ENCODE measurements at places on chromosomes 5 and 9.

- no peak for DNase-seq
- no peak overlapping the region for H3K27ac ChIP-seq
- H3K36me3 ChIP-seq: no peaks in the 10 kb centered on the region
- no peaks in the 10 kb centered on the region for H3K27me3 ChIP-seq
- H3K4me3 ChIP-seq: no peak overlapping the region
- no peaks in the 10 kb centered on the region for H3K4me1 ChIP-seq
Observed at GRCh38 chr5:180139731-180140055, 68.1 kb upstream of the RNF130 start.

GRCh38 chr9:104961701-104962359 lies 33.9 kb upstream of the ABCA1 start:
- no peak overlapping the region for H3K4me3 ChIP-seq
- no peaks in the 10 kb centered on the region for H3K27me3 ChIP-seq
- H3K36me3 ChIP-seq: no peaks in the 10 kb centered on the region
- H3K27ac ChIP-seq: no peak overlapping the region

DNA sequence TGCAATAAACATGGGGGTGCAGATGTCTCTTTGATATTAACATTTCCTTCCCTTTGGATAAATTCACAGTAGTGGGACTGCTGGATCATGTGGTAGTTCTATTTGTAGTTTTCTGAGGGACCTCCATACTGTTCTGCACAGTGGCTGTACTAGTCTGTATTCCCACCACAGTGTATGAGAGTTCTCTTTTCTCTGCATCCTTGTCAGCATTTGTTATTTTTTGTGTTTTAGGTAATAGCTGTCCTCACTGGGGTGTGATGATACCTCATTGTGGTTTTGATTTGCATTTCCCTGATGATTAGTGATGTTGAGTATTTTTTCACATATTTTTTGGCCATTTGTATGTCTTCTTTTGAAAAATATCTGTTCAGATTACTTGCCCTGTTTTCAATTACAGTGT lies 562.5 kb downstream of the CSNK1G3 start:
- no peaks in the 10 kb centered on the region for H3K4me1 ChIP-seq
- DNase-seq: no peak
- no peak overlapping the region for H3K27ac ChIP-seq
- H3K36me3 ChIP-seq: no peaks in the 10 kb centered on the region
- H3K4me3 ChIP-seq: no peak overlapping the region

GRCh38 chr5:60687927-60688720 lies 11.8 kb downstream of the DEPDC1B start:
- H3K4me3 ChIP-seq: no peak overlapping the region
- H3K36me3 ChIP-seq: no peaks in the 10 kb centered on the region
- no peak overlapping the region for H3K27ac ChIP-seq
- no peak for DNase-seq
- H3K27me3 ChIP-seq: no peaks in the 10 kb centered on the region
- H3K4me1 ChIP-seq: no peaks in the 10 kb centered on the region

GRCh38 chr5:20636686-20637085 lies 648.7 kb upstream of the CDH18 start:
- H3K27me3 ChIP-seq: no peaks in the 10 kb centered on the region
- no peak overlapping the region for H3K27ac ChIP-seq
- no peaks in the 10 kb centered on the region for H3K4me1 ChIP-seq
- H3K36me3 ChIP-seq: no peaks in the 10 kb centered on the region
- H3K4me3 ChIP-seq: no peak overlapping the region

DNA sequence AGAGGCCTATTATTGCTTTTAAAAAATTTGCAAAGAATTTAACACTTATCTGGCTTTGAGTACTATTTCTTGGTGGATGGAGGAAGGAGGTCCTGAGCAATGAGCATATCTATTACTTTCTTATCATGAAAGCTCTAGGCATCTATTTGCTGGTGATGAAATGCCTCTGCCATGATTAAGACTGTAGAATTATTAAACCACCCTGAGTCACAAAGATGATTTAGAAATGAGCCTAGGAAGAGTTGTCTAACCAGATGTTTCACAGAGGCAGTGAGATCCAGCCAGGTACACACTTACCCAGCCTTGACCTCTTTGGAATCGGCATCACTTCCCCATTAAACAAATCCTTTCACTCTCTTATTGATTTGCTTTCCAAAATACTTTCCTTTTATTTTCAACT lies 304.4 kb upstream of the KIF2A start:
- DNase-seq: no peak
- H3K4me1 ChIP-seq: no peaks in the 10 kb centered on the region
- no peaks in the 10 kb centered on the region for H3K36me3 ChIP-seq
- H3K4me3 ChIP-seq: no peak overlapping the region
- H3K27me3 ChIP-seq: no peaks in the 10 kb centered on the region

- H3K27me3 ChIP-seq: no peaks in the 10 kb centered on the region
- no peak overlapping the region for H3K4me3 ChIP-seq
- H3K4me1 ChIP-seq: no peaks in the 10 kb centered on the region
- no peak overlapping the region for H3K27ac ChIP-seq
Observed at GRCh38 chr9:21432672-21433425, 7.4 kb upstream of the IFNA1 start.

DNA sequence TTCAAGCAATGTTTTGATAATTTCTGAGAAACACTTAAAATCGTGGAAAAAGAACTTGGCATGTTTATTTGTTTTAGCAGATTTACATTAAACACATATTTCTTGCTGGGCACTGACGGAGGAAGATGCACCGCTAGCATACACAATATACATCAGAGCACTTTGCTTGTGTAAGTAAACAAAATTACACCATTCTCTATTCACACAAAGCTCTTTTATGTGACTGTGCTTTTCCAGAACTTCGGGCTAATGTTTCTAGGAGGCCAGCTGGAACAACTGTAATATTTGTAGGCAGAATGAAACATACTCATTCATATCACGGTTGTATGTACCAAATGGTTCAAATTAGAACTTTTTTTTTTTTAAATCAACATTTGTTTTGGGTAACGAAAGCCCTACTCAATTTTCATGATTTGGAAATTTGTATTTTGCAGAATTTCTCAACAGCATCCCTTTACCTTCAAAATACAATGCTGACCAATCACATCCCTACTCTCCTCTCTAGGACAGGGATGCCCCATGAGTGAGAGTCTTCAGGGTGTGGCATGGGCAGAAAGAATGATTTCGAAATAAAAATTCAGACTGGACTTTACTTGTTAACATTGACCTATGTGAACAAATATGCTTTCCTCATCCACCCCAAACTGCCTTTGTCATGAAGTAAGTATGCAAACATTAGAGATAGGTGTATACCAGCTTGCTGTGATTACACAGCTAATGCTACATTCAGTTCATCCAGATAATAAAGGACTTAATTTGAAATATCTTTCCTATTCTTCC lies 425.1 kb downstream of the BNC2 start:
- no peak for DNase-seq
- no peaks in the 10 kb centered on the region for H3K27me3 ChIP-seq
- H3K36me3 ChIP-seq: no peaks in the 10 kb centered on the region
- H3K4me3 ChIP-seq: no peak overlapping the region

- H3K27ac ChIP-seq: no peak overlapping the region
- H3K27me3 ChIP-seq: no peaks in the 10 kb centered on the region
- H3K4me1 ChIP-seq: no peaks in the 10 kb centered on the region
- no peaks in the 10 kb centered on the region for H3K36me3 ChIP-seq
Observed at GRCh38 chr9:23586906-23587305, 239.1 kb downstream of the ELAVL2 start.

DNA sequence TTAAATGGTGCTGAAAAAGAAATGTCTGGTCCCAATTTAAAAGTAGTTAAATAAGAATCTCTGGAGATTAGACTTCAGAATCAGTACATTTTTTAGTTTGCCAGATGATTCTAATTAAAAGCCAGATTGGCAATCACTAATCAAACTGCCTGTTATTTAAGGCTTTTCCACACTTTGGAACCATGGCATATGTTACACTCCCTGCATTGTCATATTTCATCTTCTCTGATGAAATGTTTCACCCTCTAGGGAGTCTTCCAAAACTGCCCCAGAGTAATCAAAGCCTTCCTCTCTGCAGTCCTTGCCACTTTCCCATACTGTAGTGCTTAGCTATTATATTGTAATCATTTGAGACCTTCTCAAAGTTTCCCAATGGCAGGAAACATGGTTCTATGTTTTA lies 17.5 kb upstream of the OR13C9 start:
- no peaks in the 10 kb centered on the region for H3K4me1 ChIP-seq
- no peaks in the 10 kb centered on the region for H3K36me3 ChIP-seq
- H3K4me3 ChIP-seq: no peak overlapping the region
- no peak overlapping the region for H3K27ac ChIP-seq
- no peak for DNase-seq

DNA sequence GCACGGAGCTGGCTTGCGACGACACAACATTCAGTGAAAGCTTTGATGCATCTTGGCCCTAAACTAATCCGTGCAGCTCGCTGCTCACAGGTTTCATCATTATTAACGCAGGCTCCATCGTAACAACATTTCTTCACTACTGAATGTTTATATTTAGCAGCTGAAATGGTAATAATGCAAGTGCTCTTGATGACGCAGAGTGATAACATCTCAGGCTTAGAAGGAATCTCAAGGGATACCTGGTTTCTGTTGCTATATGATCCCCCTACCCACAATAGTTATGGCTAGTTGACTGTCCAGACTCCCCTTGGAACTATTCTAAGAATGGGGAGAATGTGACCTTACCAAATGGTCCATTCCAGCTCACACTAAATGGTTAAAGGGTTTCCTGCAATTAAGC lies 36.2 kb downstream of the C5 start:
- H3K27me3 ChIP-seq: no peaks in the 10 kb centered on the region
- DNase-seq: no peak
- no peak overlapping the region for H3K27ac ChIP-seq
- no peak overlapping the region for H3K4me3 ChIP-seq

DNA sequence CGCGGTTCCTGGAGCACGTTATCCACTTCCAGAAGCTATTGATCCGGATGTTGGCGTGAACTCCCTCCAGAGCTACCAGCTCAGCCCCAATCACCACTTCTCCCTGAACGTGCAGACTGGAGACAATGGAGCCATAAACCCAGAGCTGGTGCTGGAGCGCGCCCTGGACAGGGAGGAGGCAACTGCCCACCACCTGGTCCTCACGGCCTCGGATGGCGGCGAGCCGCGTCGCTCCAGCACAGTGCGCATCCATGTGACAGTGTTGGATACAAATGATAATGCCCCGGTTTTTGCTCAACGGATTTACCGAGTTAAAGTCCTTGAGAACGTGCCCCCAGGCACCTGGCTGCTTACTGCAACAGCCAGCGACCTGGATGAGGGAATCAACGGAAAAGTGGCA lies 809 bp downstream of the PCDHGA9 start:
- no peak for DNase-seq
- H3K4me1 ChIP-seq: no peaks in the 10 kb centered on the region
- H3K36me3 ChIP-seq: no peaks in the 10 kb centered on the region
- H3K4me3 ChIP-seq: no peak overlapping the region
- no peak overlapping the region for H3K27ac ChIP-seq
- peaks cover 6% of the 10 kb centered on the region for H3K27me3 ChIP-seq

DNA sequence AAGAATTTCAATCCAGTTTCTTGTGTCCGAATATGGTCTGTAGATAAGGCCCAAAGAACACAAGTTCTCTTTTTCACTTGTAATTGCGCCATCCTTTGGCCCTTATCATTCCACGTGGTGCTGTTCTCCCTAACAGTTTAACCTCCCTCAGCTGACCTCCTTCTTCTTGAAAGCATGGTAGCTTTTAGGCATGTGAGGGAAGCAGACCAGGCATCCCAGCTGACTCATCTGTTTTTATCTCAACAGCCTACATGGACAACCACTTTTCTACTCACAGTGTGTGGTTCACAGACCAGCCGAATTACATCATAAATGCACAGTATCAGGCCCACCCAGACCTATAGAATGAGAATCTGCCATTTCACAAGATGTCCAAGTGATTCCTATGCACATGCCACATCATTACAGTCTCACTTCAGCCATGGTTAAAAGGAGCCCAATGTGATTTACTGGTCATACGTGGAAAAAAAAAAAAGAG lies 26.9 kb upstream of the PLIN2 start:
- H3K27ac ChIP-seq: no peak overlapping the region
- H3K4me1 ChIP-seq: peaks cover 12% of the 10 kb centered on the region
- no peak overlapping the region for H3K4me3 ChIP-seq
- no peak for DNase-seq

DNA sequence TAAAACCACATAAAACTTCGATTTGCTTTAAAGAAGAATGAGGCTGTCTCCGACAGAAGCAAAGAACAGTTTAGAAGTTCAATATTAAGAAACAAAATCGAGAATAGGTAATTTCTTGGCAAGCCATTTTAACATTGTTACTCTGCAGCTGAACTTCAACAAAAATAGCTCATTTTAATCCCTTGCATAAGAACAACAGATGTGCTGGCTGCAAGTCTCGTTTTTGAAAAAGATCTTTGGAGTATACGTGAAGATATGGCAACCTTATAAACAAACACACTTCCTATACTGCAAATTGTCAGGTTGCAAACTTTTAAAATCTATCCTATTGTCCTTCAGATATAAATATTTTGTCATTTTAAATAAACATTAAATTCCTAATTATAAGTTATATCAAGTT lies 71.5 kb downstream of the FBN2 start:
- H3K27me3 ChIP-seq: no peaks in the 10 kb centered on the region
- H3K4me1 ChIP-seq: no peaks in the 10 kb centered on the region
- no peak overlapping the region for H3K27ac ChIP-seq
- no peak overlapping the region for H3K4me3 ChIP-seq
- DNase-seq: no peak

DNA sequence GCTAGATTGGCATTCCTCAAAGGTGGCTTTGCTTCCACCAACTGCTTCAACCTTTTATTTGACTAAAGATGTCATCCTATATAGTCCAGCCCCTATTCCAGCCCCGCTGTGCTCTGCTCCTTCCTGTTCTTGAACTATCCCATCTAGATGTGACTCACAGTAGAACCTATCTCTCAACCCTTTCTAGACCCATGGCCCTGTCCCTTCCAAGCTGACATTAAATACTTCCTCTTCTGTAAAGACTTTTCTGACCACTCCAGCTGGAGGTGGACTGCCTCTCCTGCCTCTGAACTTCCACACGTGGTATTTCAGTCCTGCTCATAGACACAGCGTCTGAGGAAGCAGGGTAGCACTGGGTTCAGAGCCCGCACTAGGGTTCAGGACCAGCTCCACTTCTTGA lies 32.4 kb downstream of the OSTF1 start:
- no peak overlapping the region for H3K4me3 ChIP-seq
- no peaks in the 10 kb centered on the region for H3K27me3 ChIP-seq
- peaks cover 59% of the 10 kb centered on the region for H3K4me1 ChIP-seq
- H3K36me3 ChIP-seq: peaks cover 42% of the 10 kb centered on the region

GRCh38 chr9:87816036-87816435 lies 66.6 kb upstream of the SPATA31E1 start:
- H3K27ac ChIP-seq: no peak overlapping the region
- H3K27me3 ChIP-seq: no peaks in the 10 kb centered on the region
- H3K36me3 ChIP-seq: no peaks in the 10 kb centered on the region
- H3K4me1 ChIP-seq: peaks cover 10% of the 10 kb centered on the region
- DNase-seq: no peak

GRCh38 chr5:80246001-80246758 lies 9.7 kb downstream of the SERINC5 start:
- DNase-seq: no peak
- H3K4me1 ChIP-seq: peaks cover 70% of the 10 kb centered on the region
- no peaks in the 10 kb centered on the region for H3K27me3 ChIP-seq
